ENCODE measurements at places on chromosomes 2 and 18. TPM values are rescaled to one million over a fixed set of nuclear protein-coding genes. Genes with fewer than 3 reads are reported as not detected.

- no peak for DNase-seq
Measured at GRCh38 chr2:238462782-238463396, 36.2 kb downstream of the ASB1 start.

GRCh38 chr2:128563348-128563687, 244.7 kb upstream of the HS6ST1 start:
- DNase-seq, result peak; percentile 80

GRCh38 chr2:3201281-3201680, 176.3 kb downstream of the EIPR1 start:
- no peak for DNase-seq

IL36RN gene
- not detected for total RNA-seq

Measured in left lung (tissue), 14 donors.